NCI-H345 (cell line): ENCODE measurements at places on chromosomes 7 and 10.

DNA sequence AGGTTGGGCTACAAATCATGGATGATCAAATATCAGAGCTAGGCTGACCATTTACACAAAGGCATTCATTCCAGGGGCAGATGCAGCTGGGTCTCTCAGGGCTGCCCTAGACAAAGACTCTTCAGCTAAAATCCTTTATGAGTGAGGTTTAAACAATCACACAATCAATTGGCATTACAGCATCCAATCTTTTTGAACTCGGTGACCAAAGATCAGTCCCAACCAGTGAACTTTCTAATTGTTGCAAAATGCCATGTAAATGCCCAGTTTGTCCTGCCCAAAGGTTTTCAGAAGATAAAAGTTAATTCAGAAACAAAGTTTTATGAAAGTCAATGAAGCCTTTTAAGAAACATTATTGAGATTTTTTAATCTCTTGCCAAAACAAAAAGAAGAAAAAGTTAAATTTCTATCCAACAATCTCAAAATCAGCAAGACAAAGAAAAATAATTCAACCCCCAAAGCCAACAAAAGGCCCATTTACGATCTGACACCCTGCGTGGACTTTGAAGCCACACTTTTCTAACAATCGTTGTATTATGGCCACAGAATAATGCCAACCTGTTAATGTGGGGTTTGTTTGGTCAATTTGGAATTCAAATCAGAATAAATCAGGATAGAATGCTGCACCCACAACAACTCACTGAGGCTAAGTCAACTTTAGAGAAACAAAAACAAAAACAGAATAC, 40.9 kb downstream of the GPR37 start:
- no peak for DNase-seq

- DNase-seq: no peak
Measured at GRCh38 chr7:134612197-134612596, 34.5 kb upstream of the BPGM start.

DNA sequence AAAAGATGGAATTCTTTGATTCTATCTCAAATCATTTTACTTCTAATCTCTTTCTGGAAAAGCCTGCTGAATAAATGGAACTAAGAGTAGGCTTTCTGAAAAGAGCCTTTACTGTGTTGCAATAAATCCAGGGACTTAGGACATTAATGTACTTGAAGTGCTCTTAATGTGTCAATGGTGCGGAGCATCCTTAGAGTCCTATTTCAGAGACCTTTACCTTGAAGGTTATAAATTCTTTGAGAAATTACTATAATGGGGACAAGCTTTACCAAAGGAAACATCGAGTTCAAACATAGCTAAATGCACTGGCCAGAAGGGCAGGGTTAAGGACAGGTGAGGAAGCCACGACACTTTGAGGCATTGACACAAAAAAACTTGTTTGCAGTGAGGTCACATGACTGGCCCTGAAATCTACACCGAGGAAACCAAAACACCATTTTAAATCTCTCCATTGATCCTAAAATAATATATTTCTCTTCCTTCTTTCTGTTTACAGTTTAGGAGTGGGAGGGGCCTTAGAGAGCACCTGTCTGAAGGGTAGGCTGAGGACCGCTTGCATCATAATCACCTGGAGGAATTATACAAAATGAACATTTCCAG, 48.1 kb upstream of the EXOC6 start:
- peak; percentile 4 for DNase-seq

GRCh38 chr10:78931321-78932053, 137.3 kb upstream of the ZMIZ1 start:
- peak; percentile 64 for DNase-seq
